NCI-H748 treated with DMSO at 0.1 percent for 48 hours (cell line): ENCODE measurements at places on chromosomes 2 and 18.
A peak's percentile ranks its signal among the peaks of the same experiment; 100 is the strongest.

DNA sequence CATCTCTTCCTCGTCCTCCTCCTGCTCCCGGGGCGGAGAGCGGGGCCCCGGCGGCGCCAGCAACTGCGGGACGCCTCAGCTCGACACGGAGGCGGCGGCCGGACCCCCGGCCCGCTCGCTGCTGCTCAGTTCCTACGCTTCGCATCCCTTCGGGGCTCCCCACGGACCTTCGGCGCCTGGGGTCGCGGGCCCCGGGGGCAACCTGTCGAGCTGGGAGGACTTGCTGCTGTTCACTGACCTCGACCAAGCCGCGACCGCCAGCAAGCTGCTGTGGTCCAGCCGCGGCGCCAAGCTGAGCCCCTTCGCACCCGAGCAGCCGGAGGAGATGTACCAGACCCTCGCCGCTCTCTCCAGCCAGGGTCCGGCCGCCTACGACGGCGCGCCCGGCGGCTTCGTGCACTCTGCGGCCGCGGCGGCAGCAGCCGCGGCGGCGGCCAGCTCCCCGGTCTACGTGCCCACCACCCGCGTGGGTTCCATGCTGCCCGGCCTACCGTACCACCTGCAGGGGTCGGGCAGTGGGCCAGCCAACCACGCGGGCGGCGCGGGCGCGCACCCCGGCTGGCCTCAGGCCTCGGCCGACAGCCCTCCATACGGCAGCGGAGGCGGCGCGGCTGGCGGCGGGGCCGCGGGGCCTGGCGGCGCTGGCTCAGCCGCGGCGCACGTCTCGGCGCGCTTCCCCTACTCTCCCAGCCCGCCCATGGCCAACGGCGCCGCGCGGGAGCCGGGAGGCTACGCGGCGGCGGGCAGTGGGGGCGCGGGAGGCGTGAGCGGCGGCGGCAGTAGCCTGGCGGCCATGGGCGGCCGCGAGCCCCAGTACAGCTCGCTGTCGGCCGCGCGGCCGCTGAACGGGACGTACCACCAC, 2.1 kb downstream of the GATA6 start:
- DNase-seq: no peak

GRCh38 chr2:95700519-95700918, 108.7 kb downstream of the TRIM43 start:
- DNase-seq: no peak

DNA sequence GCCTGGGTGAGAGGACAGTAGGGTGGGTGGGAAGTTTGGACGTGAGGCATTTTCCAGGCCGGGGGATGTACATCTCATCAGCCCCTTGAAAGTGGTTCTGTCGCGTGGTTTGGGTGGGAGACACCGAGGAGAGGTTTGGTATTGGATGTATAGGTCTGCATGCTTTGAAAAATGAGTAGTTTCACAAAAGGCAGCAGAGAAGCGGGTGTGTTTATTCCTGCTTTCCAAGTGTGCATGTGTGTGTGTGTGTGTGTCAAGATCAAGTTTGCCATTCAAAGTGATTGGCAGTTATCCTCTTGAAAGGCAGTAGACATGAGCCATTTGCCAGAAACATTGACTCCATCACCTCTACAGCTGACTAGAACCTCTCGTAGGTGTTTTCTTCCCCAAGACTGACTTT, 423.1 kb upstream of the POU3F3 start:
- no peak for DNase-seq

DNA sequence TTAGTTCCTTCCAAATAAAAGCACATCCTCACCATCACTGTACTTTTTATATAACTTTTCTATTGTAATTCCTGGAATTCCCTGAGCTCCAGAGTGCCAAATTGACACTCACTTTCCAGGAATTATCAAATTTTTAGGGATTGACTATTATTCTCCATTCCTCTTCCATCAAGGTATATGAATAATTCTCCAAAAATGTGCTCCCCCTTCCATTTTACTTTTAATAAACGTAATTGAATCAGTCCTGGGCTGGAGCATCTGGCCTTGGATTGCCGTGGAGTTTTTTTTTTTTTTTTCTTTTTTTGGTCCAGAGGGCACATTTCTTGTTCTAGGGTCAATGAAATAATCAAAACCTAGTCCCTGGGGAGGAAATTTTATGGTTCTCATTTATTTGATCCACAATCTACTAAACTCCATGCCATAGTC, 304.3 kb downstream of the CDCA7 start:
- no peak for DNase-seq

DNA sequence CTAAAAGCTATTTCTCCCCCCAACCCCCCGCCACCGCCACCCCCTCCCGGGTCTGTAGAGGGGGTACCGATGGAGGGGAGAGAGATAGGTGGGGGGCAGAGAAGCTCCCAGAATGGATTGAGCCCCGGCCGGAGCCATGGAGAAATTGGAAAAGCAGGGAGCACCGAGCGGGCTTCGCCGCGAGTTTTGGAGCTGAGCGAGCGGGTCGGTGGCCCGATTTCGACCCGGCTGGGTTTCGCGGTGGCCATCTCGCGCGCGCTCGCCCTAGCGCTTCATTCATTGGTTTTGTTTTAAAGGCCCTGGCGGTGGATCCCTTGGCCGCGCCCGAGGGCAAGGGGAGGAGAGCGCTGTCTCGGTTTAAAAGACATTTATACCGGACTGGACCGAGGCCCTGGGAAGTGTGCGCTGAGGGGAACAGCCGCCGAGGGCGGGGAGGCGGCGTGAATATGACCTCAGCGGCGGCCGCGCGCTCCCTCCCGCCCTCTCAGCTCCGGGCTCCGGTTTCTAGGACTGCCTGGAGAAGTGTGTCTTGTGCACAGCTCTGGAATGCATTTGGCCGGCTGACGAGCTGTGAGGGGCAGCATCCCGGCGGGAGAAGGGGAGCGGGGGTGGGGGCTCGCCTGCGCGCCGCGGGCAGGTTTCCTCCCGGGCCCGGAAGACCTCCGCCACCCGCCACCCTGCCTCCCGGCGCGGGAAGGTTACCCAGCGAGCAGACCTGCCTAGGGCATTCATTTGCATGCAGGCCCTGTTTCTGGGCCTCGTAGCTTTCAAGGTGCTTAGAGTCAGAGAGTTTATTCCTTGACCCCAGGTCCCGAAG, 1.7 kb upstream of the SMAD7 start:
- peak; percentile 69 for DNase-seq

- DNase-seq: no peak
These were observed 31.9 kb downstream of the KLHL23 start for GRCh38 chr2:169765523-169765922.

GRCh38 chr2:127020536-127020935, 86.4 kb downstream of the BIN1 start:
- DNase-seq: no peak

DNA sequence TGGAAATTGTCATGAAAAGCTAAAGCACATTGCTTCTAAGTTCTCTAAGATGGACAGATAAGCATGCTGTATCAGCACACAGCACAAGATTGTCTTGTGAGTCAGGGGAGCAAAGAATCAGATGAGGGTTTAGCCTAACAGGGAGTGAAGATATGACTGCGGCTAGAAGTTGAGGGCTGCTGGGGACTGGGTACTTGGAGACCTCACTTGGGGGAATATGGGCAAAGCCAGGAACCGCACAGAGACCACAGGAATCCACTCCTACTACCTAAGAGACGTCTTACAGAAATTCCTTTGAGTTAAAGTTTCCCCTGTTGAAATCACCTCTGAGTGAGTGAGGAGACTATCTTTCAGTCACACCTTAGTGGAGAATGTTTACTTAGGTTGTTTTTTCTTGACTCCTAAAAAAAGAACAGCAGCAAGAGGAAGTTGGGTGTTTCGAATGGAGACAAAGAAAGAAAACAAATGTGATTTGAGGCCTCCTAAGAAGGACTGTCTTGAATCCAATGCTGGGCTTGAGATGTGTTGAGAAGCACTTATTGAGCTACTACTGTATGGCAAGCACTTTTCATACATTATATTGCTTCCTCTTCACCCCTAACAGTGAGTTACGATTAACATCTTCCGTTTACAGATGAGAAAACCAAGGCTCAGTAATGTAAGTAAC, 100.7 kb downstream of the ANKRD44 start:
- DNase-seq: no peak

- no peak for DNase-seq
These were observed 94.8 kb downstream of the GREB1L start for GRCh38 chr18:21336846-21337245.

GRCh38 chr2:234670052-234670451, 173.2 kb upstream of the ARL4C start:
- no peak for DNase-seq

DNA sequence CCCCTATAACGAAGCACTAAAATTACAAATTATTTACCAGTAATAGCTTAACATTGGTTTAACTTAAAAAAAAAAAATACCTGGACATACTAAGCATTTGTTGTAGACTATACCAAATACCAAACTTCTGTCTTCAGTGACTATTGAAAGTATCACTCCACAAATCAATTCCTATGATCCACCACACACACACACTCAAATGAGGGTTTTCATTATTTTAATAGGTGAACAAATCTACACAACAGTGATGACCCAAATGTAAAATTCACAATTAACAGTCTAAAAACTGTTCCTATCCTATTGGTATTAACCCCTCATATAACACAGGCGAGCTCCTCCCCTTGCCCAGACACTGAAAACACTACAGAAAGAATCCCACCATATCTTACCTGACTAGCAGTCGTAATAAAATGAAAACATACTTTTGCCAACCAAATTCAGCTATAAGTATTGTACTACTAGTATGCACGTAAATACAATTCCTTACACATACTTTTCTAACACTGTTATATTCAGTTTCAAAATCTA, 2.5 kb downstream of the SP3 start:
- DNase-seq: peak; percentile 18

DNA sequence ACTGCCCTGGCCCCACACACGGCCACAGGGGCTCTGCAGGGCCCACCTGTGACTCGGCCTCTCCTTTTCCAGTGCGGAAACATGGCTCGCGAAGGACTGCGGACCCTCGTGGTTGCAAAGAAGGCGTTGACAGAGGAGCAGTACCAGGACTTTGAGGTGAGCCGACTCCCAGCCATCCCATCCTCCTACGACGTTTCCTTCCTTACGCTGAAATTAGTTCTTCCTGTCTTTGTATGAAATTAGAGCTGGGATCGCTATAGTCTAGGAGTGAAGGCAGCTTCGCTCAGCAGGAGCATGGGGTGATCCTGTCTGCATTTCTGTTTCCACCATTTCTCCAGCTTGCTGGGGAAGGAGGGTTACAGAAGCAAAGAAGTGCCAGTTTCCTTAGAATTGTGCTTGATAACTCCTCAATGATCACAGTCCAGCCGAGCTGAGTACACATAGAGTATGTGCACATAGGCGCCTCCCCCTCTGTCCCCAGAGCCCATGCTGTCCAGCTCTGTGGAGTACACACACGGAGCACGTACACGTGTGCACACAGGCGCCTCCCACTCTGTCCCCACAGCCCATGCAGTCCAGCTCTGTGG, 59.1 kb upstream of the NFATC1 start:
- DNase-seq: no peak

- no peak for DNase-seq
These were observed 317.8 kb downstream of the GULP1 start for GRCh38 chr2:188609321-188610049.

GRCh38 chr2:19697131-19697530, 204.7 kb downstream of the TTC32 start:
- no peak for DNase-seq

- DNase-seq: no peak
These were observed 212.3 kb downstream of the SNTG2 start for GRCh38 chr2:1162768-1163584.

GRCh38 chr2:218401890-218402289, 2.2 kb downstream of the CTDSP1 start:
- no peak for DNase-seq

GRCh38 chr2:235217846-235218245, 266.0 kb downstream of the SH3BP4 start:
- DNase-seq: no peak

DNA sequence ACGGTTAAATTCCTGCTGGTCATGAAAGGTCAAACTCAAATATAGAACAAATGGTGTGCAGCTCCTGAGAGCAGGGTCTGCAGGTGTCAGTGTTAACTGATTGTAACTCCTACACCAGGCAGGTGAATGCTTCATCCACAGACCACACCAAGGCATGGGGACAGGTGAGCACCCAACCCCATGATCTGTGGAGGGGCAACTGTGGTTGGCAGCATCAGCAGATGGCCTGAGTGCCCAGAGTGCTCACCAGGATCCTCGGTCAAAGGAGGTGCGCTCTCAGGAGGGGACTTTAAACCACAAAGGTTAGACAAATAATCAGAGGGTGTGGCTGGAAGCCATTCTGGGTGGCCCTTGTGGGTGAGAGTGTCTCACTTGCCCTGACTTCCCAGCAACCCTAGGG, 44.5 kb downstream of the PTGR3 start:
- no peak for DNase-seq

- DNase-seq: no peak
These were observed 502.3 kb upstream of the KLHL29 start for GRCh38 chr2:22882643-22883042.

GRCh38 chr2:41127351-41127750, 675.5 kb upstream of the SLC8A1 start:
- no peak for DNase-seq

- no peak for DNase-seq
These were observed 63.9 kb upstream of the TANK start for GRCh38 chr2:161096336-161096735.

DNA sequence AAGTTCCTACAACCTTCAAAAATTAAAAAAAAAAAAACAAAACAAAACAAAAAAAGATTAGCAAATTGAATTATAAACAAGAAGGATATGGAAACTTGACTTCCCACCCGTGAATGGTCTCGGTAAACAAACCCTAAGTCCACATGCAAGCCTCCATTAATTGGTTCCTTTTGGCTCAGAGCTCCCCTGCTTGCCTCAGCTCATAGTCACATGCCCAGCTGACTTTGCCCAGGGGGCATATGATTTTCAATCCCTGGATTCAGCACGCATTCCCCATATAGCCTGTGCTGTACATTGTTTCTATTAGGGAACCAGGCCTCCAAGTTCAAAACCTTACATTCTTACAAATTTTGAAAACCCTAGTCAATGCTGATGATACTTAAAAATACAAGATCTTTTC, 95.0 kb downstream of the PID1 start:
- no peak for DNase-seq

- DNase-seq: peak; percentile 48
These were observed 156.1 kb downstream of the LDLRAD4 start for GRCh38 chr18:13374468-13375301.

DNA sequence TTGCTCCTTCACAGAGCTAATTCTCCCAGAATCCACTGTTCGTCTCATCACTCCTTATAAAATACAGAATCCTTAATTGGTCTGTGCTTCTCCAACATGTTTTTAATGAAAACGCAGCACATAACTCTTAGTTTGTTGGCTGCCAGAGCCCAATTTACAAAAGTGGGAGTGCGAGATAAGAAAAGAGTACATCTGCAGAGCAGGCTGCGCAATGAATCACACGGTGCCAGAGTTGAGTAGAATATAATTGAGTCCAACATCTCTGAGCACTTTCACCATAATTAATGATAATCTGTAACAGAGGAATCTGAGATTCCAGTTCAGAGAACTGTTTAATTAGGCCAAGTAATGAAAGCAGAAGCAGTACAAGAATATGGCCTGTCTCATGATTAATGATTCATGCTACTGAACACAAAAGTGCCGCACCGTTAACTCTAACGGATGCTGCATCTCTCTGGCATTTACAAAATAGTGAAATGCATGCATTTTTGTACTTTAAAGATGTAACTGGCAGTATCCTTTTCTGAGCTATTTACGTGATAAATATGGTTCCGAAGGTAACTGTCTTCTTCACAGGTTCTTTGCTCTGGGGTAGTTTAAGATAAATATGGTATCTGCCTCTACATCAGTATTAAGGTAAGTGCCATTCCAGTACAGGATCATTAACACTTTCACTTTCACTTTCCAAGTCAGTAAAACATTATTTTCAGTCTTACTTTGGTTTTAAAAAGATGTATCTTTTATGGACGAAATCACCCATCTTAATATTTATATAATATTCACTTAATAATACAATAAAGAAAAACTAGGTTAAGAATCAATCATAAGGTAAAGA, 785.6 kb downstream of the NR4A2 start:
- DNase-seq: no peak
